ENCODE measurements at places on chromosomes 7 and 10. TPM values are rescaled to one million over a fixed set of nuclear protein-coding genes. Genes with fewer than 3 reads are reported as not detected.

The CD36 gene
- 24.1 TPM for polyA plus RNA-seq

DNA sequence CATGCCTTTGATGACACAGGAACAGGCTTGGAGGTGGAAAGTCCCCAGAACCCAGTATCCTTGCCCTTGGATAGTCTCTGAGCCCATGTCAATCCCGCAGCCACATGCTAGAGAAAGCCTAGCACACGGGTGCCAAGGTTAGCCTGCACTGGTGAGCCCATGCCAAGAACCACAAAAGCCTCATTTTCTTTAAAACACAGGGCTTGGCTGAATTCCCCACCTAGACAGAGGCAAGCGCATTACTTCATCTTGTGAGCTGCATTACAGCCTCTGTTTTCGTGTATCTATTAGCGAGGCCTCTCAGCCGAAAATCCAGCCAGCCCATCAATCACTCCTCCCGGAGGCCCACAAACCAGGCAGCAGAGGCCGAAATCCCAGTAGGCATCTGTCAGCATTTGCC, 314.9 kb upstream of the AUTS2 start:
- DNase-seq: no peak

- DNase-seq: peak; percentile 62
Observed at GRCh38 chr7:67625257-67625737, 628.7 kb downstream of the TYW1 start.

GRCh38 chr10:86195521-86196157, 171.0 kb downstream of the GRID1 start:
- DNase-seq: no peak

The HMX3 gene
- polyA plus RNA-seq: not detected

DNA sequence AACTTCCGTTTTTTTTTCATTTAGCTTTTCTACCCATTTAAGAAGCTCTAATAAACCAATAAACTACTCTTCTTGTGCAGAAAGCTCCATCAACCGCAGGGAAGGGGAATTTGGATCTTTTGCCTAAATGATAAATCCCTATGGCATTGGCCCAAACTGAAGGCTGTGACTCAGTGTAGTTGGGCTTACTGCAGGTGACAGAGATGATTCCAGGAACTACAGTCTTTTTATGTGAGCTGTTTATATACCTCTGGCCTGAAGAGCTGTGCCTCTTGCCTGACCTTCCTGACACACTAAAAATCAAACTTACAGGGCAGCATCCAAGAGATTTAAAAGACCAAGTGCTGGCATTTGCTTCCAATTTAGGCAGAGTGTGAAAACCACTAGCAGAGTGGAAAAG, 25.2 kb downstream of the ABCB1 start:
- no peak for DNase-seq

The FAM13C gene
- polyA plus RNA-seq: 5.9 TPM

GRCh38 chr10:1420661-1421362, 316.5 kb downstream of the ADARB2 start:
- no peak for DNase-seq

DNA sequence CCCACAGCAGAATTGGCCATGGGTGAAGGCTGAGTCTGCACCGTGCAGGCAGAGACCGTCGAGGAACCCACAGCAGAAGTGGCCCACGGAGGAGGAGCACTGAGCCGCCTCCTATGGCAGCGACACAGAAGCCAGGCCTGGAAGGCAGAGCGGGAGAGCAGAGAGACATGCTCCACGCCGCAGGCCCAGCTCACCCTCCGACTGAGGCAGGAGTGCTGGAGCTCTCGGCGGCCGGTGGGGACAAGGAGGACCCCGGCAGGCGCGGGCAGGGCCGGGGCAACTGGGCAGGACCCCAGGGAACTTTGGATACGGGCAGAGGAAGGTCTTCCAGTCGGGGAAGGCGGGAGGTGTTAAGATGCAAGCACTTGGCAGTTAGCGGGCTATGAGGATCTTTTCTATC, 420.4 kb downstream of the DNAJB6 start:
- no peak for DNase-seq

- no peak for DNase-seq
Observed at GRCh38 chr7:22587322-22587721, 87.3 kb upstream of the STEAP1B start.

The SCART1 gene
- 0.86 TPM for polyA plus RNA-seq

GRCh38 chr10:94105226-94105625, 111.5 kb downstream of the PLCE1 start:
- DNase-seq: no peak

The PDE1C gene
- polyA plus RNA-seq: 15.9 TPM

GRCh38 chr10:69634759-69635425, 4.8 kb downstream of the FAM241B start:
- no peak for DNase-seq

DNA sequence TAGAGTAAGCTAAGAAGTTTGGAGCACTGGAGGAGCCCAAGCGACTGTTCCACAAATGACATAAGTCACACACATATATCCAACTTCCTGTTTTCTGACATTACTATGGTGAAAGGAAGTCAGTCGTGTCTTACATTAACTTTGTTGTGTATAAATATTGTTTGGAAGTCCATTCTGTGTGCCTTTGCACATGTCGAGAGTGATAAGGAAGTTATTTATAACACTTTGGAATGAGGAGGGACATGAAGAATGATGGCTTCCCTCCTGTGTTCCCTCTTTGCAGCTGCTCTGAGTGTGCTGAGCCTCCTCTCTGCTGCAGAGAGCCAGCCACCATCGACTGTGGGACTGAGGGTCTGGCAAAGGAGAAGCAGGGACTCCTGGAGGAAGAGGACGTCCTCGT, 40.4 kb upstream of the MGMT start:
- no peak for DNase-seq

The GNGT1 gene
- polyA plus RNA-seq: not detected

The SHTN1 gene
- 2.9 TPM for polyA plus RNA-seq

DNA sequence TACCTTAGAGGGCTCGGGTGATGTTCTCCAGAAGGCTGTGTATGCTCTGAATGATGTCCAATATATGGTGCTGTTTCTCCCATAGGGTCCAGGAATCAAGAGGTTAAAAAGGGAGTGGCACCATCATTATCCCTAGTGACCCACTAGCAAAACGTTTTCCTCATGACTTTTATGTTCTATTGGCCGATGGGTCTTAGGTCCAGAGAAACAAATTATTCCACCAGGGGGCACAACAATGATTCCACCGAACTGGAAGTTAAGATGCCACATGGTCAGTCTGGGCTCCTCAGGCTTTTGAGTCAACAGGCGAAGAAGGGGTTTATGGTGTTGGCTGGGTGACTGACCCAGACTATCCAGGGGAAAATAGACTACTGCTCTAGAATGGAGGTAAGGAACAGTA, 256.1 kb downstream of the COBL start:
- no peak for DNase-seq

The FFAR4 gene
- 0.25 TPM for polyA plus RNA-seq

The SCIN gene
- polyA plus RNA-seq: 1.3 TPM

The AHCYL2 gene
- polyA plus RNA-seq: 9.0 TPM

The PRSS2 gene
- polyA plus RNA-seq: 3.2 TPM

DNA sequence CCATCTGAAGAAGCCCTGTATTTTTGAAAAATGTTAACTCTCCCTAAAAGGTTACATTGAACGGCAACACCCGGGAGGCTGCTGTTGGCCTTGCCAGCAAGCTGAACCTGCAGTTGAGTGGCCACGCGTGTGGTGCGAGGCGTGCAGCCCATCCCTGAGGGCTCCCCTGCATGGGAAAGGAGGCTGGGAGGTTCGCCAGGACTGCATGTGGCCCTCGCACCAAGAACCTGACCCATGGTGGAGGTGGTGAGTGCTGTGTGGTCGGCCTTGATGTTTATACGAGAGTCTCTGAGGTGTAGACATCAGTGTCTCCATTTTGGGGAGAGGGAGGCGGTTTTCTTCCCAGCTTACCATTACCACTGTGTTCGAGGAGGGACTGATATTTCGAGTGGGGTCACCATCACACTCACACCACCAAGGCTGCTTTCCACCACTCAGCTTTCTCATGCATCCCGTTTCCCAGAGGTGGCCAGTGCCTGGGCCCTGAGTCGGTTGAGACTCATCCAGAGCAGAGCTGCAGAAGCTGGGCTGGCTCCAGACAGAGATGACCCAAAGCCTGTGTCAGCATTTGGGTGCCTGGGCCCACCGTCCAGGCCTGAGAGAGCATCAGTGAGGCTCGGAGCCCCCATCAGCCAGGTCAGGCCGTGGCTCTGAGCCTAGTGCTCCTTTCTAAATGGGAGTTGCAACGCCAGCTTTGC, 222.6 kb downstream of the EBF3 start:
- DNase-seq: no peak

The AKR1C4 gene
- 0.09 TPM for polyA plus RNA-seq

- DNase-seq: no peak
Observed at GRCh38 chr7:74627661-74628411, 29.7 kb upstream of the GTF2I start.

The SAMD8 gene
- 12.0 TPM for polyA plus RNA-seq

- DNase-seq: no peak
Observed at GRCh38 chr10:44902941-44903545, 8.1 kb upstream of the TMEM72 start.

GRCh38 chr7:140079121-140079536, 16.4 kb upstream of the PARP12 start:
- no peak for DNase-seq

The SFXN3 gene
- 34.7 TPM for polyA plus RNA-seq

The SLC29A4 gene
- polyA plus RNA-seq: 3.6 TPM

GRCh38 chr7:130913639-130914553, 179.9 kb upstream of the KLF14 start:
- no peak for DNase-seq

The ZWINT gene
- polyA plus RNA-seq: 2.2 TPM

The UNCX gene
- not detected for polyA plus RNA-seq

DNA sequence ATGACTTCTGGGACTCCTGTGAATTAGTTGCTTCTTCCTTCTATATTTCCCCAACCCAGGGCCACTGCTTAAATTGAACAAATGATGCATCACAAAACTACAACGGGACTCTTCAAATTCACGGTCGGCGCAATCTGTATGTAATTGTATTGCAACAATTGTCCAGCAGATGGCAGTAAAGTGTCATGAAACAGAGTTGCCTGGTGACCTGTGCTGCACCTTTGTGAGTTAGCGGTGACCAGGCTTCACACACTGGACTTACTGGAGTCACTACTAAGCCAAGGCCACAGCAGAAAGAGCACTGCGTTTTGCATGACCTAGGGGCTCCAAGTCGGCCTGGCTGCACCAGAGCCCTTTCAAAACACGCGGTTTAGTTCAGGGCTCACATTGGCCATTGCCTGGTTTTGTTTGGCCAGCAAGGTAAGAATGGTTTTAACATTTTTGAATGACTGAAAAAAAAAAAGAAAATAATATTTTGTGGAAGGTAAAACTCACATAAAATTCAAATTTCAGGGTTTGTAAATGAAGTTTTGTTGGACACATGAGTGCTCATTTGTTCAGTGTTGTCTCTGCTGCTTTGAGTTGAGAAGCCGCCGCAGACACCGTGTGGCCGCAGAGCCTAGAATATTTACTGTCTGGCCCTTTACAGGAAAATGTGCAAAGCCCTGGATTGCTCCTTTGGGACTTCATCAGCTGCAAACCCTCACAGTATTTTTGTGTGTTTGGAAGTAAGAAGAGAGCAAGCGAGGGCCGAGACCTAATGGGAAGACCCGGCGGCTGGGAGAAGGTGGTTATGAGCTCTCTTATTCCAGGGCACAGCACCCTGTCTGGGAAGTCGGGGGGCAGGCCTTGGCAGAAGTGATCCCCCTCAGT, 23.2 kb upstream of the ZNF32 start:
- peak; percentile 35 for DNase-seq

DNA sequence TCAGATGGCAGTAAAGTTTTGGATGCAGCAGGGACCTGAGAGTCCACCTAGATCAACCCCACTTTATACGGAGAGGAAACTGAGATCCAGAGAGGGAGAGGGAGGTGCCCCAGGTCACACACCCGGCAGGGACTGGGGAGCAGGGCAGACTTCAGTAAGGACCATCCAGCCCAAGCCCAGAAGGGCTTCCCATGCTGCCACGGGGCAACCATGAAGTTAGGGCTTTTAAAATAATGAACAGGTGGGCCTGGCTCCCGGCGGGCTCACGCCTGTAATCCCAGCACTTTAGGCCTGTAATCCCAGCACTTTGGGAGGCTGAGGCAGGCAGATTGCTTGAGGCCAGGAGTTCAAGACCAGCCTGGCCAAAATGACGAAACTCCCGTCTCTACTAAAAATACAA, 98.5 kb downstream of the HIP1 start:
- DNase-seq: no peak

The CCDC136 gene
- polyA plus RNA-seq: 27.3 TPM
